H9 (cell line): ENCODE measurements at places on chromosomes 4 and X.

- DNase-seq, result no peak
Observed at GRCh38 chrX:23374291-23374690, 39.6 kb downstream of the PTCHD1 start.

DNA sequence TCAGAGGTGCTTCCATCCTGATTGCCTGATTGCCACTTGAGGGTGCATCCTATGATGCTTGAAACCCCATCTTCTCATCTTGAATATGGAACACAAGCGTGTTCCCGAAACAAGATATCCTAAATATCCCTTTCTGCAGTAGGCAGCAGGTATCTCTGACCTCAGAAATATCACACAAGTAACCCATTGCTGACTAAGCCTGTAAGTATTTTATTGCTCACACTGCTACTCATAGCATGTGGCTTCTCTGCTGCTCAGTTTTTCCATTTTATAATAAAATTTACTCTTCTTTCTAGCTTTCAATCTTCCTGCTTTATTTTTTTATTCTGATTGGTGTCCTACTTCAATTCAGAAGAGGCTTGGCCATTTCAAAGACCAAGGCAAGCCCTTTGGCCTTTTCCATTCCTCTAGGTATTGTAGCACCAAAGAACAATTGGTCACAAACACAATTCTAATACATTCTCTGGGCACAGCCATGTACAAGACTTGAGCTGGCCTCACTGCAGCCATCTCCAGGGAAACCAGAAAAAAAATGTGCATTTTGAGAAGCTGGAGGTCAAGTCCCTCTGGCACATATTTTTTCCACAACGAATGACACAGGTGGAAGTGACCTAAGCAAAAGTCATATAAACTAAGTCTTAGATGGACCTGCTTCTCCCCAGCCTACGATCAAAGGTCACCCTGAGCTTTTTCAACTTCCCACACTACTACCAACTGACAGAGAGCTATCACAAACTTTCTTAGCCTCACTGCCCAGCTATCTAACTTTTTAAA is 107.0 kb downstream of the OR13H1 start:
- no peak for DNase-seq

GRCh38 chrX:42869659-42870476 is 91.9 kb upstream of the PPP1R2C start:
- DNase-seq, result no peak

DNA sequence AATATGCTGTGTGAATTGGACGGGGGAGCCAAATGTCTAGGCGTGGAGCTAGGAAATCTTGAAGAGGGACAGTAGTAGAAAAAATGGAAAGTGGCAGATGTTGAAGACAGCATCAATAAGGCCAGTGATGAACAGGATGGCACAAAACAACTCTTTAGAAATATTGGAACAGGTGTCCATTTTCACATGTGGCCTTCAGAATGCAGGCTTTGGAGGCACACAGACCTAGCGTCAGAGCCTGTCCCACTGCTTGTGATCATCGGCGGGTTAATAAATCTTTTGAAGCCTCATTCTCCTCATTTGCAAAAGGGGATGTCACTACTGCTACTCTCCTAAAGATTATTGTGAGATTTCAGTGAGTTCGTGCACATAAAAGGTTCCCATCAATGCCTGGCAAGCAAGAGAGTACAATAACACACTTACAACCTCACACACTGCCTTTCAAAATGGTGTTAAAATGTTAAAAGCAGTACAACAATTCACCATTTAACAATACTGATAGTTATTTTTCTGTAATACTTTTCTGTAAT is 2.4 kb downstream of the PDLIM3 start:
- DNase-seq, result no peak

- DNase-seq, result no peak
Observed at GRCh38 chr4:145907812-145908211, 30.8 kb downstream of the ZNF827 start.
